ENCODE measurements at places on chromosomes 7 and 10. TPM values are rescaled to one million over a fixed set of nuclear protein-coding genes. Genes with fewer than 3 reads are reported as not detected.

DNA sequence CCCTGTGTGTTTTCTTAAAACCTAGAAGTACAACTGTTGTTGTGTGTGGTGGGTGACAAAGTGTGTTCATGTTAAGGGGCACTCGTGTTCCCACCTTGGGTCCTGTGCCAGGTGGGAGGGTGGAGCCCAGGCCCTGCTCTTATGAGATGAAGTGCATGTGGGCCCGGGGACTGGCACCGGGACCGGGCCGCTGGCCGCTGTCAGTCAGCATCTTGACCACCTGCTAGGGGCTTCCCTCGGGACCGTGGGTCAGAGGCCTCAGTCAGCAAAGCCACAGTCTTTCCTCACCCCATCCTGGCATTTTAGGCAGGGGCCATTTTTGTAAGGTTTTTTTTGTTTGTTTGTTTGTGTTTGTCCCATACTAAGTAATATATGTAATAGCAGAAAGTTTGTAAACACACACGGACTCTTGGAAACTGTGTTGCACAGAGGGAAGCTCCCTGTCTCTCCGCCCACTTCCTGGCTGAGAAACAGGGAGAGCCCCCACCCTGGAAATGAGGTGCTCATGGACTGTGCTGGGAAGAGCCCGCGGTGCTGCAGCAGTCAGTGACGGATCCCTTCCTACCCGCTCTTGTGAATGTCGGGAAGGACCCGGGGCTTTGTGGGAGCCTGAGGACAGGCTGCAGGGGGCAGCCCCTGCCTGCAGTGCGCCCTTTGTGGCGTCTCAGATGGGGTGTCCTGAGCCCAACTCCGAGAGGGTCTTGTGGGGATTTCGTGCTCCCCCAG lies 13.4 kb downstream of the AGAP3 start:
- DNase-seq: no peak

- no peak for DNase-seq
These were observed 114.0 kb downstream of the BBS9 start for GRCh38 chr7:33243319-33243881.

DNA sequence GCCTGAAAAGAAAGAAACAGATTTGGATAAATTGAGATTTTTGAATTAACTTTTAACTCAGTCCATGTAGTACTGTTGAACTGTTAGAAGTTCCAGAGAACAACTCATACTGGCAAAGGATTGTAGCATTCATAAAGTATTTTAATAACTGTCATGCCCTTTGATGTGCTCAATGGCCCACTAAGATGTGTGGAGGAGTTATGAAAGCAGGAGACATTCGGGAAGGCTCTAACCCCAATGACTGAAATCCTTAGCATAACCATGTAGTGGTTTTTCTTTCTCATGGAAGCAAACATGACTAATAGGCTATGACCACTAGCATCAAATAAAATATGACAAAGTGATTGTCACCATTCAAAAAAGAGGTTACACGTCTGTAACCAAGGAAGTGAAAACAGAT lies 25.7 kb downstream of the CYP3A7 start:
- no peak for DNase-seq

DNA sequence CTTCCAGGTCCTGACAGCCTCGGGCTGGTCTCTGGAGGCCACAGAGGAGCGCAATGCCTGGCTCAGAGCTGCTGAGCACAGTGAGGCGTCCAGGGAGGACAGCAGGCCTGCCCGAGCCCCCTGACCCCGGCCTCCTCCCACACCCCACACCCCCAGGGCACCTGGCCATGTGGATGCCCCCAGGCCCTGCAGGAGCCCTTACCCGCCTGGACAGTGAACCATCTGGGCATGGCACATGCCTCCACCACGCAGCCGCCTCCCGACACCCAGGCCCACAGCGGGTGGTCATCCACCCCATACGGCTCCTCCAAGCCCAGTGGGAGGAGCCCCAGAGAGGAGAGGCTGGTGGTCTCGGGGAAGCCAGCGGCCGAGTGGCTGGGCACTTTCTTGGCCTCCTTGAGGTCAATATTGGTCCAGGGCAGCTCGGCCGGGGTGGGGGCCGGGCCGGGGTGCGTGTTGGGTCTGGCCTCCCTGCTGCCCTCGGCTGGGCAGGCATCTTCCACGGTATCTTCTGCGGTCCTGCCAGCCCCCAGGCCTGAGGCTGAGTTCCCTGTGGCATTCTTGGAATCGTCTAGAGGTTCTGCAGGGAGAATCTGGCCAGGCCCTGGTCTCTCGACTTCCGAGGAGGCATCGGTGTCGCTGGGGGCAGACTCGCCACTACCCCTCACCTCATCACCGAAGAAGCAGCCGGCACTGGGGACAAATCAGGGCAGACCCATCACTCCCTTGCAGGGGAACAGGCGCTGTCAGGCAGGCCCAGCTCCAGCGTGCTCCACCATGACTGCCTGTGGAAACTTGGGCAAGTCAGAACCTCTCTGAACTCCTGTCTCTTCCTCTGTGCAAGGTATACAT lies 18.6 kb downstream of the TECPR1 start:
- DNase-seq: no peak

GRCh38 chr7:140176122-140176701 lies 571 bp downstream of the KDM7A start:
- no peak for DNase-seq

DNA sequence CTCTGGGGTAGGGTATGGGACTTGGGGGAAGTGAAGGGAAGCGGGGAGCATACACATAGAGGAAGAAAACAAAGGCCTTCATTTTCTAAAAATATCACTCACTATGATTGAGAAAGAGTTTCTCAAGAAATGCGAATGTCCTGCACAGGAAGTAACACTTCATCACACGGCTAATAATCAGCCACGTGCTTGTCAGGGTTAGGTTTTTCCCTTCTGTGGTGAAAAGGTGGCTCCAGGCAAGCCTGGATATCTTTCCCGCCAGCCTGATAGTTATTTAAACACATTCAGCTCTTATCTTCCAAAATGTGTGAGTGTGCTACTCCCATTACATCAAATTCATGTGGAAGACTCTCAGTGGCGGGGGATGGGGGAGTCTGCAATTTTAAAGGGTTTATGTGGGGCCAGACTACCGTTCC lies 166.4 kb upstream of the ADO start:
- DNase-seq: no peak

GRCh38 chr10:61284222-61284890 lies 168.8 kb downstream of the TMEM26 start:
- peak; percentile 26 for DNase-seq

GRCh38 chr7:154436560-154436959 lies 384.4 kb downstream of the DPP6 start:
- DNase-seq: no peak

The BCL7B gene
- polyA plus RNA-seq: 65.2 TPM

The NPFFR1 gene
- polyA plus RNA-seq: not detected

The AKR1B15 gene
- not detected for polyA plus RNA-seq

The PHKG1 gene
- polyA plus RNA-seq: 0.16 TPM

The MYL10 gene
- 0.18 TPM for polyA plus RNA-seq

The PRPS1L1 gene
- not detected for polyA plus RNA-seq

All from BJ (cell line).